Stimulated activated CD4-positive, alpha-beta T cell treated with anti-CD3 and anti-CD28 coated beads, Interleukin-12 subunit alpha, Interleukin-12 subunit beta, amount 100 ng/mL, for 48 hours (primary cell): ENCODE measurements at places on chromosomes 2 and 18.

GRCh38 chr2:49831698-49832367, 677.5 kb upstream of the FSHR start:
- DNase-seq: no peak

- DNase-seq: no peak
Measured at GRCh38 chr2:202317080-202317857, 51.7 kb downstream of the NOP58 start.

GRCh38 chr2:177335917-177336450, 56.6 kb upstream of the AGPS start:
- no peak for DNase-seq

DNA sequence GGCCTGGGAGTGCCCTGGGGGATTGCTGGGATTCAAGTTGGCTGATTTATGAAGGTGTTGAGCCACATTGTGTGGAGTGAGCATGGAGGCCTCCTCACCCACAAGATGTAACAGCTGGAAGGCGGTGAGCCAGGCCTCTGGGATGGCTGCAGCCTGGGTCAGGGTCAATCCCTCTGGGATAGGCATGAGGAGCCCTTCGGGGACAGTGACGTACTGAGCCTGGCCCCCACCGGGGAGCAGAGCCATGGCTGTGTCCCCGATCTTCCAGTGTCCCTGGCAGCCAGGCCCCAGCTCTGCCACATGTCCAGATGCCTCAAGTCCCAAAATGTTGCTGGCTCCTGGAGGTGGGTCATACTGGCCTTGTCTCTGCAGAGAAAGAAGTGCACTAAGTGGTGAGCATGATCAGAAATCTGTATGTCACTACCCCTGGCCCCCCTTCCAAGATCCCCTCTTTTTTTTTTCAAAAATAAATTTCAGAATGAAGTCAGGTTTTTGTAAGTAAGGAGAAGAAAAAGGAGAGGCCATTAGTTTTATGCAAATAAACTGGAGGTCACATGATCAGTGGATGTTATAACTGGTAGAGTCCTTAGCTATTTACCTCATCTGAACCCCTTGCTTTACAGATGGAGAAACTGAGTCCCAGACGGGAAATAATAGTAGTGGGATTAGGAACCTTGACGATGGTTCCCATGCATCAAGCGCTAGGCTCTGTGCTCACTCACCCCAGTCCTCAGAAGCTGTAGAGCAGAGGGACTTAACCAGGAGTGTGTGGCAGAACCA, 1.7 kb downstream of the TP53I3 start:
- DNase-seq: no peak

- no peak for DNase-seq
Measured at GRCh38 chr2:124520953-124521352, 495.9 kb downstream of the CNTNAP5 start.

GRCh38 chr2:127041259-127041970, 65.5 kb downstream of the BIN1 start:
- no peak for DNase-seq

- no peak for DNase-seq
Measured at GRCh38 chr18:52060607-52061304, 279.2 kb upstream of the DCC start.

DNA sequence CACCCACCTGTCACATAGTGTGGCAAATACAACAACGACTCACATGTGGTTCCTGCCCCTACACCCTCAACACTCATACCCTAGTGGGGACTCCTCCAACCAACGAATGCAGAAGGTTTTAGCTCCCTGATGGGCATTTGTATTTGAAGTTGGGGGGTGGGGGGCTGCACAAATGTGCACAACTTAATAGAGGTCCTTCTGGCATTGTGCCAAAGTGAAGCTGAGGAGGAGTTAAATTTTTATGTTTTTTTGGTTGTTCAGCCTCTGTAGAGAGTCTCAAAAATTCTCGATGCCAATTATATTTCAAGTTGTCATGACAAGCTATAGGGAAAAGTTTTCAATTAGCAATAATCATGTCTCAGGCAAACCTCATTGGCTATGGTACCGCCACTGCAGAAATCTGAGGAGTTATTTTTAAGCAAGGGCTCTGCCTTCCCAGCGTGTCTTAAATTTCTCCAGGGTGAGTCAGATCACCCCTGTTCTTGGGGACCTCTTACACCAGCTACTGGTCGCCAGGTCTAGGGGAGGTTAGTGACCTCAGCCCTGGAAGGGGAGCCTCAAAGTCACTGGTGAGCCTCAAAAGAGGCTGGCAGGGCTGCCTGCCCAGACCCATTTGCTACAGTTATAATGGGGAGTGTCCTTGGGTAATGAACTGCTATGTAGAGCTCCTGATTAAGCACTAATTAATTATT, 102.7 kb upstream of the TAF1B start:
- no peak for DNase-seq
